Dorsolateral prefrontal cortex (tissue), 122 donors: ENCODE measurements at places on chromosomes 16 and 17. TPM values are rescaled to one million over a fixed set of nuclear protein-coding genes. Genes with fewer than 3 reads are reported as not detected.

Gene DRG2
- 39.6 TPM for total RNA-seq

Gene GAST
- total RNA-seq: not detected

Gene MYH4
- total RNA-seq: not detected

Gene CCL1
- total RNA-seq: not detected

Gene PLA2G10
- total RNA-seq: not detected

Gene MPDU1
- 31.4 TPM for total RNA-seq

Gene SPATA2L
- total RNA-seq: 9.5 TPM

Gene NATD1
- total RNA-seq: 7.7 TPM

Gene SPNS2
- 89.4 TPM for total RNA-seq

Gene GSE1
- 41.0 TPM for total RNA-seq

Gene CLEC18C
- 3.5 TPM for total RNA-seq

Gene RBL2
- total RNA-seq: 62.8 TPM

Gene TSNAXIP1
- 12.2 TPM for total RNA-seq

Gene SPN
- total RNA-seq: 2.4 TPM

Gene PDILT
- total RNA-seq: not detected

Gene MYH3
- total RNA-seq: 4.6 TPM

DNA sequence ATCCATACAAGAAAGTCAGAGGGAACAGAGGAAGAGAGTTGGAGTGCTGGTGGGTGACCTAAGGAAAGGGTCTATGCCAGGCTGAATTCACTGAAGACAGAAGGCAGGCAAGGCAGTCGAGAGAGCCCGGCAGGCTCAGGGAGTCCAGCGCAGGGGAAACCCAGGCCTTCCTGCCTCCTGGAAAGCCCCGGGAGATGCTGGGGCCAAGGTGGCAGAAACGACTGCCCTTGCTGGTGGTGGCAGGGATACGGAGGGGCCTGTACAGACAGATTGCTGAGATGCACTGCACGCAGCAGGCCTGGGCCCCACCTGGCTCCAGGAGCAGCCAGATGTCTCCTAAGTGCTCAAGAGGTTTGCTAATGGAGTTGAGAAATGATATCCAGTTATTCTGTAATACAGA is 59.8 kb downstream of the GTF3C1 start:
- no peak for DNase-seq

- DNase-seq: peak; percentile 30
Measured at GRCh38 chr17:83152745-83153611, 73.6 kb downstream of the METRNL start.

- no peak for DNase-seq
Measured at GRCh38 chr16:84040226-84040822, 2.3 kb downstream of the SLC38A8 start.

GRCh38 chr16:68324336-68324735 is 13.5 kb downstream of the PRMT7 start:
- DNase-seq: no peak

GRCh38 chr17:20114466-20114865 is 105.3 kb downstream of the SPECC1 start:
- DNase-seq: no peak

- no peak for DNase-seq
Measured at GRCh38 chr17:61261001-61261637, 138.5 kb upstream of the TBX2 start.

- no peak for DNase-seq
Measured at GRCh38 chr16:68756239-68756915, 19.3 kb downstream of the CDH1 start.

DNA sequence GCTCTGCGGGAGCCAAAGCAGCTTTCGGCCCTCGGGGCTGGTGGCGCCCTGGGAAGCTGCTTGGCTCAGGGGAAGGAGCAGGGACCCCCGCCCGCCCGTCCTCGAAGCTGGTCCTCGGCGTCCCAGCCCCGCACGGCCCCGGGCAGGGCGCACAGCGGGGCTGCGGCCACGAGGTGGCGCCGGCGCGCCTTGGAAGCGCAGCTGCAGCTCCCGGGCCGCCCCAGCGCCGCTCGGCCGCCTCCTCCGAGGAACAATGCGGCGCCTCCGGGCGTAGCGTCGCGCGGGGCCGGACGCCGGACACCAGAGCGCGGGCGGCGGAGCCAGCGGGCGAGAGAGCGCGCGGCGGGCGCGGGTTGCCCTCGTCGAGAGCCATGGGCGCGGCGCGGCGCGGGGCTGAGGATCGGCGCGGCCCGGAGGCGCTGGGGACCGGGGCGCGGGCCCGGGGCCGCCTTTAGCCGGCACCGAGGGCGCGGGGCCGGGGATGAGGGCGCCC is at the start of gene MGAT5B:
Gene MGAT5B (plus strand): TSS at position 229 of the 493 bp plus-strand sequence. CDS start 626 bp downstream, outside the sequence.
- peak; percentile 86 for DNase-seq

GRCh38 chr17:27976331-27976730 is 66.1 kb upstream of the NLK start:
- no peak for DNase-seq

GRCh38 chr16:86647561-86647960 is 69.2 kb downstream of the FOXL1 start:
- DNase-seq: no peak

DNA sequence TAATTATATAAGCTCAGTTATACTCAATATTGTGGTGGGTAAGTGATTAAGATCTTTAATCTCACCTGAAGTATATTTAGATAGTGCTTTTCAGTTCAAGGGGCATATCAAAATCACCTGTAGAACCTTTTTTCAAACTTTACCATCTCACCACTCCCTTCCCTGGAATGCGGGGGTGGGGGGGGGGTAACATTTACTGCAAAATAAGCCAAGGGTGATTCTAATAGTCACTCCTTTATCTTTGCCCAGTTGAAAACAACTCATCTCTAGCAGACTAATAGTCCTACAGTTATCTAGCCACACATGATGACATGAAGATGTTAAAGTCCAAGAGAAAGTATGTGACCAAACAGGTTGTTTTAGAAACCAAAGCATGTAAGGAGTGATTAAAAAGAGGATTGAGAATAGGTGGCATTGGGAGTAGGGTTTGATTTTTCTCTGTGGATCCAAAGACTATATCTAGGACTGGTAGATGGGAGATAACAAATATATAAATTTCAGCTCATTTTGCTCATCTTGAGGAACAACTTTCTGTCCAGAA is 21.5 kb downstream of the LPCAT2 start:
- DNase-seq: no peak

DNA sequence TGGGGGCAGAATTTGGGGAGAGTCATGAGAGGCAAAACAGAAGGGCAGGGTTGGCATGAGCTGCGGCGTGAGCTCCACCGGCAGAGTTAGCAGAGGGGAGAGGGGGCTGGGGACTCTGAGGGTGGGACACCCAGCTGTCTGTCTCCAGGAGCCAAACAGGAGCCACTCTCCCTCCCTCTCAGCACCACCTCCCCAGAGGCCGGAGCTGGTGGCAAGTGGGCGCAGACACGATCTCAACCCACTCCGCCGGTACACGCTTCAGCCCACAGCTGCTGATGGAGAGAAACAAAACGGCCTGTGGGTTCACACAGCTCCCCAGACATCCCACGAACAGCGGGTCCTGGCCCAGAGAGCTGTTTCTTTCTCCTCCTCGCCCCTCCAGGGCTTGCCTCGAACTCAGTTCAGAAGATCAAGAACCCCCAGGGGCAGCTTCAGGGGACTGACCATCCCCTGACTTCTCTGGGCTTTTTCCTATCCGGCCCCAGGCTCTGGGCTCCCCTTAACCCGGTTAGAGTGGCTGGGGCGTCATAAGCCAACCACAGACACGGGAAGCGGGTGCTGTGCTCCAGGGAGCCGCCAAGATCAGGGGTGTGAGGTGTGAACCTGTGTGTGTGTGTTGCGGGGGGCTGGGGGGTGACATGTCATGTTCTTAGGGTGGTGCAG is 7.6 kb downstream of the RHBDF2 start:
- no peak for DNase-seq

GRCh38 chr17:18933102-18934058 is 18.6 kb upstream of the SLC5A10 start:
- DNase-seq: no peak

- no peak for DNase-seq
Measured at GRCh38 chr17:73639932-73640331, 4.3 kb downstream of the SDK2 start.

DNA sequence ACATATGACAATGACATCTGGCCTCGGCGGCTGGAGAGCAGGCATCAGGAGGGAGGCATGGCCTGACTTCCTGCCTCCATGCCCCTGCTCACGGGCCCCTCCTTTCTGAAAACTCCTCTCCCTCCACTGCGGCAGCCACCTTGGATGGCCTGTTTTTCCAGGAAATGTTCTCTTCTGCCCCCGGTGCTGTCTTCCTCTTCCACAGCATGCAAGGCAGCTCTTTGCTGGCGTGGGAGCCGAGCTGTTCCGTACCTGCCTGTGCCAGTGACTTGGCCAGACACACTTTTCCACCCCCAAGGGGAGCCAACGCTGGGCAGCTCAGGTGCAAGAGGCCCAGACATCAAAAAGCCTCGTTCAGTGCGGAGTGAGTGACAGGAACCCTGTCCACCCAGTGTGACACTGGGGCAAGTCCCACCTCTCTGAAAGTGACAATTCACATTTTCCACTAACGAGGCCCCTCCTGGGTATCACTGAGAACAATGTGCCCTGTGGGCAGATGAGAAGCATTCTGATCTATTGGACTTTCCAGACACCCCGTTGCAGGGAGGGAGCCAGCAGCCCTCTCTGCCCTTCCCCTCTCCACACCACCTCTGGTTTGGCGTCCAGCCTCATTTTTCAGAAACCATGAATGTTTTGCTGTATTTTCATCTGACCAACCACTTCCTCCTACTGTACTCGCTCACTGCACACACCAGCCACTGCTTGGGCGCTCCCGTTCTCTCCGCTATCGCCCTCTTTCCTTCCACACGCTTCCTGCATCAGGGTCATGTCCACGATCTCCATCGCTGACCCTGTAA is 31.2 kb downstream of the NSMCE1 start:
- no peak for DNase-seq

DNA sequence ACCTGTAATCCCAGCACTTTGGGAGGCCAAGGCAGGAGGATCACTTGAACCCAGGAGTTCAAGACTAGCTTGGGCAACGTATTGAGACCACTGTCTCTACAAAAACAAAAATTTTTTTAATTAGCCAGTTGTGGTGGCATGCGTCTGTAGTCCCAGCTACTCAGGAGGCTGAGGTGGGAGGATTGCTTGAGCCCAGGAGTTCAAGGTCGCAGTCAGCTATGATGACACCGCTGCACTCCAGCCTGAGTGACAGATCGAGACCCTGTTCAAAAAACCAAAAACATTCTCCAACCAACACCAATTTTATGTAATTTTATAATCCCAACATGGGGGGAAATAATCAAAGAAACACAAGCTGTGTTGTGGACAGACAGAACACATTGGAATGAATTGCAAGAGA is 54.6 kb upstream of the TNRC6A start:
- no peak for DNase-seq

GRCh38 chr17:50194934-50195865 is 6.2 kb downstream of the COL1A1 start:
- no peak for DNase-seq

- DNase-seq: no peak
Measured at GRCh38 chr16:85173146-85173980, 61.1 kb upstream of the CIBAR2 start.

DNA sequence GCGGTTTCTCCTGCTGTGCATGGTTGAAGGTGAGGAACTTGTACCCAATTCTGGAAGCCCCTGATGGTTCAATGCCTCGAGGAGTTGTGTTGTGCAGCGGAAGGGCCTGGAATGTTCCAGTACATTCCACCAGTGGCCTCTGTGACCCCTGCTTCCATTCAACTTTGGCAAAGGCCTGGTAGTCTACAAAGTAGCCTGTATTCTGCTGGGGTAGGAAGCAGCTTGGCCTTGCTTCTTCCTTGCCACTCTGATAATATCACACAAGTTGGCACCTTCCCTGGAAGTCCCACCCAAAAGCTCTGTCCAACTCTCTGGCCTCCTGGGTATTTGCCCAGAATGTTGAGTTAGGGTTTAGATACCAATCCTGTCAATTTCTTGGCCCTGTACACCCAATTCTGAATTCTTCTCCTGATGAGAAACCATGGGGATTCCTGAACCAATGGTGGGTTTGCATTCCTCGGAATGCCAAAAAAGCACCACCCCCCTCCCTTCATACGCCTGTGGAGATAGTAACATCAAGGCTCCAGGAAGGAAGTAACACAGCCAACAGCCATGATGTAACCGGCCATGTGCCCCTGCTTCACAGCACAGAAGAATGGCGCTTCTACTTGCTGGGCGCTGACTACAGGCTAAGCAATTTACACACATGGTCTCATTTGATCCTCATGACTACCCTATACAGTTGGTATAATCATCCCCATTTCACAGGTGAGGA is 11.8 kb upstream of the FAM117A start:
- no peak for DNase-seq

DNA sequence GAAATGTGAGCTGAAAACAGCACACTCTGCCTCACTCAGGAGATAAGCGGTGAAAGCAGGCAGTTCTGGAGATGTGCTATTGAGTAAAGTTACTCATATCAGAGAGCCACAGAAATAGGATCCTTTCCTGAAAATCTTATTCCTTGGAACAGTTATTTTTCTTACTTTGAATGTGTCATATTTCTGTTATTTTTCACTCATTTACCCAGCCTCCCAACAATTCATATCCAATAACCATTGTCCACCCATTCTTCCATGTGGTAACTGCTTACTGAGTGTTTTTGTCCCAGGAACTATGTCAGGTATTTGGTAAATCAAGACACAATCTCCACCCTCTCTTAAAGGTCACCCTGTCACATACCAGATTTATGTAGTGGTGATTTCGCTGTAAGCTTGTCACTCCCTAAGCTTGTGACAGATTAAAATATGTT is 144.9 kb downstream of the PARN start:
- no peak for DNase-seq

- DNase-seq: no peak
Measured at GRCh38 chr16:67529582-67530012, 968 bp downstream of the RIPOR1 start.

DNA sequence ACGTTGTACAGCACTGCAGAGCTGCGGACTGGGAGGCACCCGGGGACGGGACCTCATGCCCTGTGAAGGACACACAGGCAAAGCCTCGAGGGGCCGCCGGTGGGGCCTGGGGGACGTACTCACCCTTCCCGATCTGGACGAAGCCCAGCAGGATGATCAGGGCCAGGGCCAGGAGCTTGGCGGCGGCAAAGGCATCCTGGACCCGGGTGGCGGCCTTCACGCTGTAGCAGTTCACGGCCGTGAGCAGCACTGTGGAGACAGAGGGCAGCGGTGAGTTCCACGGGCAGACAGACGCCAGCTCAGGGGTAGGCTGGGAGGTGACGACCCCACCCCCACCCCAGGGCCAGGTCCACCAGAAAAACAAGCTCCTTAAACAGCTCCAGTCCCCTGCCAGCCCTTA is 17.7 kb downstream of the SLC7A5 start:
- DNase-seq: no peak

DNA sequence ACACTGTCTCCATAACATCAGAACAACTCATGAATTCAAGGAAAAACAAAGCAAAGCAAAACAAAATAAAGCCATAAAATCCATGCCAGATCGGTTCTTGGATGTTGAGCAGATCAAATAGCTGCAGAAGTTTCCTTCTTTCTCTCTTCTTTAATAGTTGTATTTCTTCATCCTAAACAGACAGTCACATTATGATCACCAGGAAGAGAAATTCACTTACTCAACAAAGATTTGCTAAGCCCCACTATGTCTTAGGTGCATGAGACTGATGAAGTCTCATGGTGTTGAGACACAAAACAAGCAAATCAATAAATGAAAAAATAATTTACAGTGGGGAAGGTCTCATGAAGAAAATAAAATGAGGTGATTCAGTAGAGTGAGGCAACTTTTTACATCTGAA is 72.8 kb downstream of the WIPI1 start:
- no peak for DNase-seq

- no peak for DNase-seq
Measured at GRCh38 chr17:36500745-36501225, 14.3 kb downstream of the ZNHIT3 start.
